ENCODE measurements at places on chromosomes 16 and 17. TPM values are rescaled to one million over a fixed set of nuclear protein-coding genes. Genes with fewer than 3 reads are reported as not detected.

DNA sequence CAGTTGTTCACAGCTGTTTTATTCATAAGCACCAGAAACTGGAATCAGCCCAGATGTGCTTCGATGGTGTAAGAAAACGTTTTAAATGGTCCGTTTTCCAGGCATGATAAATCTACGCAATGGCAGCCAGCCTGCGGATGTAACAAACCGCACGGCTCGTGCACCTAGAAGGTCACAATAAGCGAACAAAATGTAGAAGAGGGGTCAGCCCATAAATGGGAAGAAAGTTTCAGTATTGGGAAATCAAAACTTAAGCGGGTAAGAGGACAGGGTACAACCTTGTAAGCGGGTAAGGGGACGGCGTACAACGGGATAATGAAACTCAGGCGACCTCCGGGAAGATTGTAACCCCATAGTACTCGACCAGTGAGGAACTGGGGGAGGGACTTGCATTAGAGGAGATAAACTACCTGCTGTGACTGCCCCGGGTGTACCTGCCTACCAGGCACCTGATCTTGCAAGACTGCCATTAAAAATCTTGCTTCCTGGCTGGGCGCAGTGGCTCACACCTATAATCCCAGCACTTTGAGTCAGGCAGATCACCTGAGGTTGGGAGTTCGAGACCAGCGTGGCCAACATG, 66.6 kb downstream of the ANKRD11 start:
- peaks cover 36% of the 10 kb centered on the region for H3K36me3 ChIP-seq
- H3K27ac ChIP-seq, result peak overlapping the region; percentile 79
- H3K4me3 ChIP-seq, result no peak overlapping the region
- DNase-seq, result peak; percentile 35

DNA sequence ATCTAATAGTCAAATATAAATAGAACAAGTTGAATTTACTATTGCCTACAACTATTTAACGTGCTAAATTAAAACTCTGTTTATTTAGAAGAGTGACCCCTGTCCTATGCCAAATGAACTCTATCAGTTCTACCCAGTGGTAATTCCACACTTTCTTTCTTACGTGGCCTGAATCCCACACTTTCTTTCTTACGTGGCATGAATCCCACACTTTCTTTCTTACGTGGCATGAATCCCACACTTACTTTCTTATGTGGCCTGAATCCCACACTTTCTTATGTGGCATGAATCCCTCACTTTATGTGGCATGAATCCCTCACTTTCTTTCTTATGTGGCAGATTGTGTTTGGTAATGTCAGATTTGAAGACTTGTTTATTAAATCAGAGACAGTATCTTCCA, 6.2 kb downstream of the FOXK2 start:
- H3K36me3 ChIP-seq, result no peaks in the 10 kb centered on the region
- no peak for DNase-seq
- H3K27ac ChIP-seq, result no peak overlapping the region

DNA sequence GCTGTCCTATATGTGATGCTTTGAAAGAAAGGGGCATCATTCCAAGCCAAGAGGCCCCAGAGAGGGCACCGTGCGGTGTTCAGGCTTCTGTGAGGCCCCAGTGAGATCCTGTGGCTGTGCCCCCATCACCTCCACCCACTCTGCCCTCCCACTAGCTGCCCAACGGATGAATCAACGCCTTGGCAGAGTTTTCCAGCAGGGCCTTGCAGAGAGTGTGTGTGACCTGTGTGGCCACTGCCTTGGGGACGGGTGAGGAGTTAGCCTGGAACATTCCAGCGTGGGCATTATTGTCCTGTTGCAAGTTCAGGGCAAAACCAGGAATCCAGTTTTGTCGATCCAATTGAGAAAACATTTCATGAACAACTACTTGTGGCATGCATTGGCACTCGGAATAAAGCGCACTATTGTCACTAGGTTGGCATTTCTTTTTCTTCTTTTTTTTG, 53.7 kb downstream of the SF3B3 start:
- H3K27me3 ChIP-seq, result no peaks in the 10 kb centered on the region
- no peak overlapping the region for H3K27ac ChIP-seq
- peaks cover 17% of the 10 kb centered on the region for H3K36me3 ChIP-seq
- H3K4me3 ChIP-seq, result no peak overlapping the region
- H3K4me1 ChIP-seq, result peaks cover 14% of the 10 kb centered on the region
- DNase-seq, result no peak

- H3K27me3 ChIP-seq, result no peaks in the 10 kb centered on the region
- H3K27ac ChIP-seq, result no peak overlapping the region
- no peaks in the 10 kb centered on the region for H3K36me3 ChIP-seq
Measured at GRCh38 chr16:7284780-7285179, 47.9 kb upstream of the RBFOX1 start.

- H3K27ac ChIP-seq, result no peak overlapping the region
- H3K4me1 ChIP-seq, result peaks cover 50% of the 10 kb centered on the region
- peaks cover 49% of the 10 kb centered on the region for H3K36me3 ChIP-seq
- DNase-seq, result no peak
- H3K27me3 ChIP-seq, result no peaks in the 10 kb centered on the region
- no peak overlapping the region for H3K4me3 ChIP-seq
Measured at GRCh38 chr17:19381741-19382444, 3.6 kb downstream of the MAPK7 start.

DNA sequence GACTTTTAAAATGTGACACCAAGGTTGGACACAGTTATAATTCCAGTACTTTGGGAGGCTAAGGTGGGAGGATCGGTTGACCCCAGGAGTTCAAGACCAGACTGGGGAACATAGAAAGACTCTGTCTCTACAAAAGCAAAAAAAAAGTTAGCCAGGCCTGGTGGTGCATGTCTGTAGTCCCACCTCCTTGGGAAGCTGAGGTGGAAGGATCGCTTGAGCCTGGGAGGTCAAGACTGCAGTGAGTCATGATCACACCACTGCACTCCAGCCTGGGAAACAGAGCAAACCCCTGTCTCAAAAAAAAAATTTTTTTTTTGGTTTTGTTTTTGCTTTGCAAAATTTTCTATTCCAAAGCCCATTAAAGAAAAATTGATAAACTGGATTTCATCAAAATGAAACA, 281.4 kb downstream of the BCAS3 start:
- H3K27me3 ChIP-seq, result no peaks in the 10 kb centered on the region
- no peak for DNase-seq
- no peaks in the 10 kb centered on the region for H3K4me1 ChIP-seq
- no peak overlapping the region for H3K27ac ChIP-seq
- no peaks in the 10 kb centered on the region for H3K36me3 ChIP-seq

DNA sequence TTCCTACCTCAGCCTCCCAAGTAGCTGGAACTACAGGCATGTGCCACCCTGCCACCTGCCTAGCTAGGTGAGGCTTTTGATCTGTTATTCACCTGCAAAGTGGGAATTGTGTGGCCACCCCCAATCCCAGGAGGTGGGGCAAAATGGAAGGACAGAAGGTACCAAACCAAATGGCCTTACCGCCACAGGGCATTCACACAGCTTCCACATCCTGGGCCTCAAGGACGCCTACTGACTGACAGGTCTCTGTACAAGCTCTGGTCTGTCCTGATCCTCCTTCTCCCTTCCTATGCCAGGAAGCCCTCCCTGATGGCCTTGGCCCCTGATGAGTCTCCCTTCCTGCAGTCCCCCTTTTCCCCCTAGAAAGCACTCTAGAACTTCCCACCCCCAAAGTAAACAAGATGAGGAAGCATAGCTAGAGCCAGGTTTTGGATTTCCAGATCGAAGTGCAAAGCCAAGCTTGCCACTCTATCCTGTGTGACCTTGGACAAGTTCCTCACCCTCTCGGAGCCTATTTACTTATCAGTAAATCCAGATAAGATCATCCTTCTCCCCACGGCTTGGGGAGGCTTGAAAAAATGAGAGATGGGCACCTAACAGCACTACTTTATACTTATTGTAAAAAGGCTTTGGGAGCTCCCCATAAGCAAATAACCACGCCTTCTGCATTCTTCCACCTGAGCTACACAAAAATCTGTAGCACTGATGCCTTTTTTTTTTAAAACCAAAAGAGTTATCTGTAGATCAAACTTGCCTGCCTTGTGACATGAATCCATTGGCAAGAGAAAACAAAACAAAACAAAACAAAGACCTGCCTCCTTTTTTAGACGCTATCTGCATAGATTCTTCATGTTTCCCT, 4.5 kb downstream of the PLLP start:
- H3K27me3 ChIP-seq, result peaks cover 11% of the 10 kb centered on the region
- H3K27ac ChIP-seq, result no peak overlapping the region
- no peak overlapping the region for H3K4me3 ChIP-seq

- no peaks in the 10 kb centered on the region for H3K36me3 ChIP-seq
- H3K27me3 ChIP-seq, result no peaks in the 10 kb centered on the region
- no peaks in the 10 kb centered on the region for H3K4me1 ChIP-seq
- DNase-seq, result no peak
- H3K4me3 ChIP-seq, result no peak overlapping the region
- no peak overlapping the region for H3K27ac ChIP-seq
Measured at GRCh38 chr16:51657848-51658247, 506.8 kb upstream of the SALL1 start.

GRCh38 chr16:81429045-81429521, 15.5 kb upstream of the CMIP start:
- H3K4me3 ChIP-seq, result no peak overlapping the region
- peaks cover 57% of the 10 kb centered on the region for H3K4me1 ChIP-seq
- peak; percentile 62 for DNase-seq
- H3K27ac ChIP-seq, result no peak overlapping the region
- H3K36me3 ChIP-seq, result no peaks in the 10 kb centered on the region

DNA sequence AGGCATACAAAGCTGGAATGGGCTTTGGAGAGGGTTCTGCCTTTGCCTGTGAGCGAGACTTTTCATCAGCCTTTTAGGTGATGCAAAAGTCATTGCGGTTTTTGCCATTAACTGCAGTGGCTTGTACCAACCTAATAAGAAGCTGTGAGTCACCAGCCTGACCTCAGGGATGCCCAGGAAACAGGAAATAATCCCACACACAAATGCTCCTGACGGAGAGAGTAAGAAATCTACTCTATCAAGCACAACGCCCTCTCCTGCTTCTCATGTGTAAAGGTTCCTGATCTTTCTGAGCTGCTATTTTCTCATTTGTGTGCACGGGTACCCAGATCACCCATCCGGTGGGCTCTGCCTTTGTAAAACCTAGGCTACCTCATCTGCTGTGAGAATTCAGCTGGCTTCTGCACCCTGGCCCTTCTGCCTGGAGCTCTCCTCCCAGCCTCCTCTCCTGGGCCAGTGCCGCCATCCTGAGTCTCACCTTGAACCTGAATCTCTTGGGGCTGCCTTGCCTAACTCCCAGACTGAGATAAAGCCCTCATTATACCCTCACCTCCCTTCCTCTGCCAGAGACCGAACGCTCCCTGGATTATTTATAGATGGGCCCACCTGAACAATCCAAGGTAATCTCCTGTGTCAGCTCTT, 299.7 kb downstream of the C16orf95 start:
- H3K4me1 ChIP-seq, result peaks cover 19% of the 10 kb centered on the region
- H3K27me3 ChIP-seq, result peaks cover 2% of the 10 kb centered on the region
- H3K27ac ChIP-seq, result no peak overlapping the region
- H3K4me3 ChIP-seq, result no peak overlapping the region
- no peaks in the 10 kb centered on the region for H3K36me3 ChIP-seq

- peaks cover 70% of the 10 kb centered on the region for H3K27me3 ChIP-seq
- no peaks in the 10 kb centered on the region for H3K4me1 ChIP-seq
- no peak overlapping the region for H3K4me3 ChIP-seq
Measured at GRCh38 chr17:29007456-29007855, 1.6 kb upstream of the SEZ6 start.

- no peaks in the 10 kb centered on the region for H3K4me1 ChIP-seq
- no peak overlapping the region for H3K27ac ChIP-seq
- H3K36me3 ChIP-seq, result no peaks in the 10 kb centered on the region
- H3K27me3 ChIP-seq, result no peaks in the 10 kb centered on the region
- no peak for DNase-seq
Measured at GRCh38 chr17:65941356-65941899, 250.5 kb downstream of the CEP112 start.

TACO1 gene
- 9.5 TPM for polyA plus RNA-seq

FBXO39 gene
- not detected for polyA plus RNA-seq

GRIN2A gene
- not detected for polyA plus RNA-seq

KRT39 gene
- not detected for polyA plus RNA-seq

CCL5 gene
- 2.8 TPM for polyA plus RNA-seq

GPR142 gene
- not detected for polyA plus RNA-seq
